ENCODE measurements at places on chromosomes 5 and 9.
A peak's percentile ranks its signal among the peaks of the same experiment; 100 is the strongest.

GRCh38 chr5:67004730-67005350 is 191.8 kb downstream of the CD180 start:
- H3K27ac ChIP-seq: peak overlapping the region; percentile 91
- DNase-seq: no peak
- H3K27me3 ChIP-seq: no peaks in the 10 kb centered on the region
- peaks cover 7% of the 10 kb centered on the region for H3K4me1 ChIP-seq

GRCh38 chr5:52491071-52491787 is 296.5 kb upstream of the ITGA1 start:
- no peak overlapping the region for H3K4me3 ChIP-seq
- H3K36me3 ChIP-seq: no peaks in the 10 kb centered on the region
- no peaks in the 10 kb centered on the region for H3K27me3 ChIP-seq
- no peak overlapping the region for H3K27ac ChIP-seq

- no peaks in the 10 kb centered on the region for H3K36me3 ChIP-seq
- H3K4me3 ChIP-seq: peak overlapping the region; percentile 71
- H3K27me3 ChIP-seq: no peaks in the 10 kb centered on the region
- DNase-seq: no peak
- peak overlapping the region; percentile 98 for H3K27ac ChIP-seq
Observed at GRCh38 chr5:80406980-80407734, 707 bp upstream of the ZFYVE16 start.

GRCh38 chr5:128300181-128300580 is 216.6 kb downstream of the SLC12A2 start:
- H3K27me3 ChIP-seq: no peaks in the 10 kb centered on the region
- no peak overlapping the region for H3K27ac ChIP-seq

DNA sequence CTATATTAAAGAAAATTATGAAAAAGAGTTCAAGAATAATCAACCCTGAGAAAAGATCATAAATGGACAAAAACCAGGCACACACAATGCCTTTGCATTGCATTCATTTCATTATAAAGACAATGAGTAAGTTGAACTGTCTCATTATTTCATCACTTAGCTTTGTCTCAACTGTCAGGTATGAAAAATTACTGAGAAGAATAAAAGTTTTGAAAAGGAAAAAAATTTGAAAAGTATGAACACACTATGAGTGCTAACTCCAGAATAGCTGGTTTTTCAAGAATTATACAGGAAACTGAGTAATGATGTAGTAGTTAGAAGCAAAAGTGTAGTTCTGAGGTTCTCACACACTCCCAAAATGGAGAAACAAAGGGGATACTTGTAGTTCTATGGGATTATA is 16.3 kb upstream of the ANXA1 start:
- no peaks in the 10 kb centered on the region for H3K27me3 ChIP-seq
- H3K4me1 ChIP-seq: peaks cover 11% of the 10 kb centered on the region
- peak overlapping the region; percentile 83 for H3K27ac ChIP-seq
- H3K4me3 ChIP-seq: no peak overlapping the region
- H3K36me3 ChIP-seq: no peaks in the 10 kb centered on the region

DNA sequence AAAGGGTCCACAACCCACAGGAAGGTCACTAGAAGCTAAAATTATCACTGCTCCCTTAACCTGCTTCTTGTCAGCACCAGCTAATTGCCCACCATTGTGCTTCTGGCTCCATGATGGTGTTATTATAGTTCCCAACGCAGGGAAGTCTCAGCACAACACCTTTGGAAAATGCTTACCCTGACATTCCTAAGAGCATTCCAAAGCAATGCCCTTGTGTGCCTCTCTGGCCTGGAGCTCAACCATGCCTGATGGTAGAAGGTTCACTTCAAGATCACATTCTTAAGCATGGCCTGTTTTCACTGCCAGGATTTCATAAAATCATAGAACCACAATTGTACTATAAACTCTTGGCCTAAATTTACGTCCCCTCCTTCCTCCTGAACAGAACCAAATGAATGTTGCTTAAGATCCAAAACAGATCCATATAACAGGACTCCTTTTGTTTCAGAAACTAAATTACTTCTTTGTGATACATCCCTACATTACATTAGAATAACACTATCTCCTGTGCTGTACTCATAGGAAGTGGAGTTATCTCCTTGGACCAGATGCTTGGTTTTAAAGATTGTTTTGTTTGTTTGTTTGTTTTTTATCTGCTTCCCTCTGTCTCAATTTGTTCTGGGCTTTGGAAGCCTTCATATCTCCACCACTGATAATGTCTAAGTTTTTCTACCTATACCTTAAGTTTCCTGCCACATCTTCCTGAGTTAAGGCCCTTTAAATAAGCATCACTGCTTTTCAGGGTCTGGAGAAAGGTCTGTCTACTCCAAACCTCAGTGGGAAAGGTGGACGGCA is 32.1 kb downstream of the ARL15 start:
- H3K27ac ChIP-seq: no peak overlapping the region
- no peaks in the 10 kb centered on the region for H3K4me1 ChIP-seq
- H3K36me3 ChIP-seq: no peaks in the 10 kb centered on the region
- H3K27me3 ChIP-seq: no peaks in the 10 kb centered on the region
- H3K4me3 ChIP-seq: no peak overlapping the region
- no peak for DNase-seq

GRCh38 chr5:152072091-152072490 is 147.4 kb upstream of the GLRA1 start:
- H3K4me1 ChIP-seq: no peaks in the 10 kb centered on the region
- no peaks in the 10 kb centered on the region for H3K27me3 ChIP-seq
- H3K27ac ChIP-seq: no peak overlapping the region
- no peaks in the 10 kb centered on the region for H3K36me3 ChIP-seq

GRCh38 chr9:121324316-121324715 is 45.7 kb downstream of the STOM start:
- peak overlapping the region; percentile 95 for H3K27ac ChIP-seq
- peaks cover 12% of the 10 kb centered on the region for H3K4me1 ChIP-seq
- DNase-seq: no peak
- peaks cover 96% of the 10 kb centered on the region for H3K36me3 ChIP-seq

- peak overlapping the region; percentile 62 for H3K27ac ChIP-seq
- H3K36me3 ChIP-seq: no peaks in the 10 kb centered on the region
- H3K27me3 ChIP-seq: no peaks in the 10 kb centered on the region
- no peak overlapping the region for H3K4me3 ChIP-seq
Observed at GRCh38 chr9:77978086-77978781, 53.4 kb downstream of the GNAQ start.

DNA sequence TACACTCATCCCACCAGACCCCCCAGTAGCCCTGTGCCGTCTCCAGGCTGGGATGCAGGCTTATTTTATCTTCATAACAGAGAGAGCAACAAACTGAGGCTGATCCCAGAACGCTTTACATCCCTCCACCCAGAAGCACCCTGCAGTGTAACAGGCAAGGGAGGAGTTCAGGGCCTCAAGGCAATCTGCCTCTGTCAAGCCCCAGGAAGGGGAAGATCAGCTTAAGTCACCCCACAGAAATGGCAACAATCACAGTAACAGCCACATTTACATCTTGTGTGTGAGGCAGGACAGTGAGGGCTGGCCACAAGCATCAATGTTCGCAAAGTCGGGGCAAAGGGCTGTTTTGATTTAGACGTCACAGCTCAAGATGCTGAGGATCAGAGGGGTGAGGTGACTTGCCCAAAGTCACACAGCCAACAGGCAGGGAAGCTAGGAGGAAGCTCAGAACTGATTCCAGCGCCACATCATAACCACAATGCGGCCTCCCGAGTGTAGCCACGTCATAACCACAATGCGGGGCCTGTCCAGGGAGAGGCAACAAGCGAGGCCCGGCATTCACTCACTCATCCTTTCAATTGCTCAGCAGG is 14.4 kb downstream of the STK10 start:
- no peaks in the 10 kb centered on the region for H3K27me3 ChIP-seq
- DNase-seq: no peak
- no peaks in the 10 kb centered on the region for H3K36me3 ChIP-seq

GRCh38 chr5:157620776-157621175 is 31.5 kb downstream of the SOX30 start:
- no peaks in the 10 kb centered on the region for H3K27me3 ChIP-seq
- no peak for DNase-seq
- H3K27ac ChIP-seq: no peak overlapping the region
- H3K36me3 ChIP-seq: no peaks in the 10 kb centered on the region
- H3K4me1 ChIP-seq: no peaks in the 10 kb centered on the region
